Nasal cavity respiratory epithelium epithelial cell of viscerocranial mucosa (primary cell): ENCODE measurements at places on chromosomes 4 and X. TPM values are rescaled to one million over a fixed set of nuclear protein-coding genes. Genes with fewer than 3 reads are reported as not detected.

GLUD2 gene
- 0.34 and 0.93 TPM in 2 replicates for total RNA-seq

VEGFC gene
- 6.7 and 9.9 TPM in 2 replicates for total RNA-seq

TEX13C gene
- total RNA-seq: not detected in 2 replicates

MAB21L2 gene
- not detected in 2 replicates for total RNA-seq

HTR2C gene
- total RNA-seq: not detected in 2 replicates

RHOH gene
- total RNA-seq: not detected in 2 replicates

KIAA1210 gene
- not detected in 2 replicates for total RNA-seq

CABS1 gene
- total RNA-seq: not detected in 2 replicates

TEX11 gene
- not detected in 2 replicates for total RNA-seq

GAGE12J gene
- total RNA-seq: not detected in 2 replicates

ZXDB gene
- 16.8 and 18.5 TPM in 2 replicates for total RNA-seq

TRIM60 gene
- not detected in 2 replicates for total RNA-seq

CSAG3 gene
- not detected in 2 replicates for total RNA-seq

MUC7 gene
- not detected in 2 replicates for total RNA-seq

TLR3 gene
- 0.68 and 7.5 TPM in 2 replicates for total RNA-seq

CXCL11 gene
- 0.68 and 0.71 TPM in 2 replicates for total RNA-seq

PPEF2 gene
- not detected in 2 replicates for total RNA-seq

FGFBP2 gene
- not detected in 2 replicates for total RNA-seq

COL4A6 gene
- total RNA-seq: 20.8 and 32.0 TPM in 2 replicates

AWAT1 gene
- total RNA-seq: not detected in 2 replicates

CT45A1 gene
- not detected in 2 replicates for total RNA-seq

SPANXN4 gene
- not detected in 2 replicates for total RNA-seq

STBD1 gene
- total RNA-seq: 8.9 and 14.0 TPM in 2 replicates

ADAM29 gene
- not detected in 2 replicates for total RNA-seq

ADH7 gene
- total RNA-seq: 3.8 and 33.0 TPM in 2 replicates

ALB gene
- total RNA-seq: 0.28 TPM in 1 of 2 replicates, not detected in the other

CLDN2 gene
- total RNA-seq: not detected in 2 replicates

REELD1 gene
- total RNA-seq: 0.36 TPM in 1 of 2 replicates, not detected in the other

ALAS2 gene
- not detected in 2 replicates for total RNA-seq

SHROOM3 gene
- 12.3 and 22.1 TPM in 2 replicates for total RNA-seq

MAGEA1 gene
- total RNA-seq: not detected in 2 replicates
